ENCODE measurements at places on chromosomes 13 and 19.

DNA sequence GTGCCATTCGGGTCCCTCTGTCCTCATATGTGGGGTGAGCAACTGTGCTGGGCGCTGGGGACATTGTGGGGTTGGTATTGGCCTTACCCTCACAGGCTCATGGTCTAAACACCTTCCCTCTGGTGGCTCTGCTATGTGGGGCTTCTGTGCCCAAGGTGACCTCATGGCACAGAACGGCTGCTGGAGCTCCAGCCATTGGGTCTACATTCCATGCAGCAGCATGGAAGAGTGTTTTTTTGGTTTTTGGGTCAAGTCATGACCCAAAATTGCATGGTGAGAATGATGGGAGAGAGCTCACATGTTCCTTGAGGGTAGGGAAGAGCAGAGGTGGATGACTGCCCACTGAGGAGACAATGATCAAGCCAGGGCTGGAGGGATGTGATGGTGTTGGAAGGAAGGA, 17.2 kb downstream of the PGLS start:
- DNase-seq = no peak

DNA sequence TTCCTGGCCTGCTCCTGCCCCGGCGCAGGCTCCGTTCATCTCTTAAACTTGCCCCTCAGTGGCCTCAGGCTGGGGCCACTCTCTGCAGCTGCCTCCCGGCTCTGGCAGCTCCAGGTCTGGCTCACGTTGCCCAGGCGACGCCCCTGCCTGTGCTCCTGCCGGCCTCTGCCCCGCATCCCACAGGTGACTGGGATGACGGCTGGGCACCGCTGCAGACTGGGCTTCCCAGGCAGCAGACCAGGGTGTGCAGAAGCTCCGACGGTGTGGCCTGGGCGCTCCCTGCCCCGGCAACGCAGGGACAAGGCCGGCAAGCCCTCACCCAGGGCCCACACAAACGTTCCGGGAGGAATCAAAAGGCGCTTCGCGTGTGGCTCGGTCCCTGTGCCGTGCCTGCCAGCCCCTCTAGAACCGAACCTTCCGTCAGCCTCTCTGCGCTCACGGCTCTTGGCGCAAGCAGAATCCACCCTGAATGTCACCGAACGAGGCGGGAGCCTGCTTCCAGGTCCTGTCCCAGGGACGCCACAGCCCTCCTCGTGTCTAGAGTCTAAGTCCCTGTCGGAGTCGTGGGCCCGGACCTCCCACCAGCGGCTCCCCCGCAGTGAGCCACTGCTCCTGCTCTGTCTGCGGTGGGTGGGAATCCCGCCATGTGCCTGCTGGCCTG, 64.8 kb downstream of the MLLT1 start:
- no peak for DNase-seq

GRCh38 chr19:55766466-55766865, 2.5 kb upstream of the RFPL4AL1 start:
- no peak for DNase-seq

DNA sequence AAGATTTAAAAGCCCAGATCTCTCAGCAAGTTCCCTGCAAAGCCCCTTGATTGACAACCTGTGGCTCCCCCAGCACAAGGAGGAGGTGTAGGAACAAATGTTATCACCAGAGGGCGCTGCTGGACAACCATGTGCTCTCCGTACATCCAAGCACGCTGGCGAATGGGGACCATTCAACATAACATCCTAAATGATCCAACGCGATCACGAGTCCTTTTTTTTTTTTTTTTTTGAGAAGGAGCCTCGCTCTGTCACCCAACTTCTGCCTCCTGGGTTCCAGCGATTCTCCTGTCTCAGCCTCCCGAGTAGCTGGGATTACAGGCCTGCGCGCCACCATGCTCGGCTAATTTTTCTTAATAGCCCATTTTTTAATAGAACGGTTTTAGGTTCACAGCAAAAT, 52.0 kb downstream of the NWD1 start:
- DNase-seq = peak; percentile 81

DNA sequence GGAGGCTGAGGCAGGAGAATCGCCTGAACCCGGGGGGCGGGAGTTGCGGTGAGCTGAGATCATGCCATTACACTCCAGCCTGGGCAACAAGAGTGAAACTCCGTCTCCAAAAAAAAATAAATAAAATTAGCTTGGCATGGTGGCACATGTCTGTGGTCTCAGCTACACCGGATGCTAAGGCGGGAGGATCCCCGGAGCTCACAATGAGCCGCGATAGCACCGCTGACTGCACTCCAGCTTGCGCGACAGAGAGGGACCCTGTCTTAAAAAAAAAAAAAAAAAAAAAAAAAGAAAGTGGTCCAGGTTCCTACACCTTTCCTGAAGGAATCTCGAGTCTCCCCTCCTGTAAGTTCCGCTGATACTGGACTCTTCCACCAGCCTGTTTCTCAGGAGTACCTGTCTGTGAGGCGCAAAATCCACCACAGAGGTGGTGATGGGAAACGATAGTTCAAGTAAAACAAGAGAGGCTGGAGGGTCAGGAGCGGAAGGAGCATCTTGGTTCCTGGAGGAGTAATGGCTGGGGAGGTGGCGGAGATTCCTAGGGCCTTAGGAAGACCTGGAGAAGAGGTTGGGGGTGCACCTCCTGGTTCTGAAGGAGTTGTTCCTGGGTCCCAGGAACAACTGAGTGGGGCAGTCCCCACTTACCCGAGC, 471 bp downstream of the FUT1 start:
- no peak for DNase-seq

DNA sequence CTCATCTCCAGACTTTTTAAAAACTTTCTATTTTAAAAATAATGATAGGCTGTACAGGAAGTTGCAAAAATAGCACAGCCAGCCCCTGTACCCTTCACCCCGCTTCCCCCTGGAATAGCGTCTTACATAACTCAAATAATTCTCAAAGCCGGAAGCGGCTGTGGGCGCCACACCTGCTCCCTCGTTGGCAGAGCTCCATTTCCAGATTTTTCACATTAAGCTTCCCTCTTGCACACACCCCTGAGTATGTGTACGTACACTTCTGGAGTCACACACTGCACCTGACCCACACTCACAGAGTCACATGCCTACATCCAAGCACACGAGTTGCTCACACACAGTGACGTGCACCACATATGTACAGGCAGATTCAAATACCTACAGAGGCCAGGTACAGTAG, 24.9 kb upstream of the DPP9 start:
- DNase-seq = no peak

DNA sequence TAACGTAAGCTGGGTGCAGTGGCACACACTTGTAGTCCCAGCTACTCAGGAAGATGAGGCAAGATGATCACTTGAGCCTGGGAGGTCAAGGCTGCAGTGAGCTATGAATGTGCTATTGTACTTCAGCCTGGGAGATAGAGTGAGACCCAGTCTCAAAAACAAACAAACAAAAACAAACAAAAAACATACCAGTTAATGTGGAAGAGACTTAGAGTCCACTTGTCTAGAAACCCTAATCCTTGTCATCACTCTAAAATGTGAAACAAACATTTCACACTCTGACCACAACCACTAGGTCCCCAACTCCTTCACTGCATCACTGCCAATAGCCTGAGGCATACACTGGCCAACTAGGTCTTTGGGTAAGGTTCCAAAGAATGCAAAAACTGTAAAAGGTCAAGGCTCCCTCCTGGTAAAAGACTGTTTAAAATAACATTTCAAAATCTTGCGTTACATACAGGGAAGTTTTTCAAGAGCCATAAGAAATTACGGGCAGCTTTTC, 28.6 kb upstream of the CYP2B6 start:
- peak; percentile 17 for DNase-seq

DNA sequence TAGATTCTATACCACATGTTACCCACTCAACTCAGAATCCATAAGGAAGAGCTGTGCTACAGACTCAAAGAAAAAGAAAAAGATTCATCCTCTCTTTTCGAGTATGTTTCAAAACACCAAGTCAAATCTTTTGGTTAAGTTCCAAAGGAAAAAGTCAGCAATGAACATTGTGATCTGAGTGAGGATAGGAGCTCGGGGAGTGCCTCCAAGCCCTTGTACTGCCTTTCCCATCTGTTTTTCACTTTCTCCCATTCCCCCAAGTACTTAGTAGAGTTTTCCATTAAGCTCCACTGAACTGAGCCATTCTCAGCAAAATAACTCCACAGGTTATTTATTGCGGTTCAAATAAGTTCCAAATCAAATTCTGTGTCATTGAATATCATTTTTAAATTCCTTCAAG, 47.7 kb upstream of the MAB21L1 start:
- DNase-seq = no peak

GRCh38 chr13:46480131-46480530, 72.8 kb upstream of the LRCH1 start:
- no peak for DNase-seq

GRCh38 chr13:49597043-49597641, 11.8 kb upstream of the RCBTB1 start:
- no peak for DNase-seq

DNA sequence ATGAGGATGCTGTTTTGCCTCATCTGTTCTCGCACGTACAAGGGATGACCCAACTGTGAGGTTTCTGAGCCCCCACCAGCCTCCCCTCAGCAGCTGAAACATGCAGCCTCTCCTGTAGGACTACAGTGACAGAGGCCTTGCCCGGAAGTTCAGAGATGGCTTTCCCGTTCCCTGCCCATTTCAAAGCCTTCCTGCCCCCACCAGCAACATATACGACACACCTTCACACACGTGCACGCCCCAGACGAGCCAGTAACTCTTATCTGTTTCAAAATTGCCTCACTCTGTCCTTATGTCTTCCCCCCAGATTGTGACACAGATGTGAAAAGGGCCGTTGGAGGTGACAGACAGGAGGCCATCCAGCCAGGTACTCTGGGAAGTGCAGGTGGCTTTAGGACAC, 95.8 kb downstream of the RAB20 start:
- DNase-seq = no peak
